Stimulated activated CD4-positive, alpha-beta T cell treated with anti-CD3 and anti-CD28 coated beads, Interleukin-15, amount 100 ng/mL, for 48 hours (primary cell): ENCODE measurements at places on chromosomes 3 and 15.

- no peak for DNase-seq
Observed at GRCh38 chr15:90101130-90101968, 919 bp downstream of the IDH2 start.

GRCh38 chr3:144045766-144046165, 74.1 kb downstream of the DIPK2A start:
- no peak for DNase-seq

DNA sequence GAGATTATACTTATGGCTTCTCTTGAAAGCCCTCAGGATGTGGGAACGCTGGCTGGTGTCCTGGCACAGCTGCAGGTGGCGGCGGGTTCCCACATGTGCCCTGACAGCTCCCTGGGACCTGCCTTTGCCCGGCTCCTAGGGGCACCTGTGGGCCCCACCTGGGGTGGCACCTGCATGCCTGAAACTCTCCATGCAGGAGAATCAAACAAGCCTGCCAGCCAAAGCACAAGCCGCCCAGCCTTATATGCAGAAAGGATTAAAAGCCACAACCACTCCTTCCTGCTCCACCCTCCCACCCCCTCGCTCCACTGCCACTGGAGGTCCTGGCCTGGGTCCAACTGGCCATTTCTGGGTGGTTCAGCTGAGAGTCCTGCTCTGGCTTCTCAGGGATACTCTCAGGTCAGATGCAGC, 18.1 kb downstream of the TRPM1 start:
- no peak for DNase-seq

GRCh38 chr3:81477740-81478139, 283.7 kb downstream of the GBE1 start:
- DNase-seq = no peak
